ENCODE measurements at places on chromosomes 13 and 19.

GRCh38 chr13:33642374-33643065 lies 175.4 kb upstream of the RFC3 start:
- no peak for DNase-seq

GRCh38 chr13:34357435-34358232 lies 539.7 kb downstream of the RFC3 start:
- DNase-seq: peak; percentile 2

GRCh38 chr19:16915135-16915534 lies 26.3 kb downstream of the F2RL3 start:
- no peak for DNase-seq

GRCh38 chr13:24148414-24149235 lies 11.9 kb upstream of the SPATA13 start:
- peak; percentile 85 for DNase-seq

DNA sequence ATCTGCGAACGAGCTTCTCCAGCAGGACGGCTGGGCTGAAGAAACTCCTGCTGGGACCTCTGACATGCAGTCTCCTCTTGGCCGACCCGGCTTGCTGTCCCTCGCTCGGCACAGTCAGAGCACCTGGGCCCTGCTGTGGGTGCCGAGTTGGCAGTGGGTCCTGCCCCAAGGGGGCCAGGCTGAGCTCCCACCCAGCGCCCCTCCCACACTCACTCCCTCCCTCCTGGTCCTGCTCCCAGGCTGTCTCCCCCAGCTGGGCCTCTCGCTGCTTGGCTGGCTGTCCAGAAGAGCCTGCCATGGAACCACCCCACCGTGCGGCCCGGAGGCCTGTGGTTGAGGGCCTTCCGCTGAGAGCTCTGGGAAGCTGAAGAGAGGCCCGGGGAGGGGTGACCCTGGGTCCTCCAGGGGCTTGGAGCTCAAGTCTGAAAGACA lies 6.0 kb downstream of the AKT2 start:
- DNase-seq: no peak

- no peak for DNase-seq
Observed at GRCh38 chr13:49908637-49909036, 27.5 kb downstream of the SPRYD7 start.

DNA sequence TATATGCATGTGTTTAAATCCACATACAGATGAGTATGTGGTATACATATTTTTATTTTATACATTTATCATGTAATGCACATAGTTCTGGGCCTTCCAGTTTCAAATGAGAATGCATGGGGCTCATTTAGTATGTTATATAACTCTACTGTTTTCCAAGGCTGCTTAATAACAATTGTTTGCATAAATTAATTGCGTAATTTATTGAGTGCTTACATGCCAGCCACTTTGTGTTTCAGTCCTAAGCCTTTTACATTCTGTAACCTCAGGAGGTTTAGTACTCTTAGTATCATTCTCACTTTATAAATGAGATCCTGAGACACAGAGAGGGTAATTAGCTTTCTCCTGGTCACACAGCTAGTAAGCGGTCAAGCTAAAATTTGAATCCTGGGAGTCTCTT lies 16.7 kb upstream of the CACNG8 start:
- DNase-seq: no peak

DNA sequence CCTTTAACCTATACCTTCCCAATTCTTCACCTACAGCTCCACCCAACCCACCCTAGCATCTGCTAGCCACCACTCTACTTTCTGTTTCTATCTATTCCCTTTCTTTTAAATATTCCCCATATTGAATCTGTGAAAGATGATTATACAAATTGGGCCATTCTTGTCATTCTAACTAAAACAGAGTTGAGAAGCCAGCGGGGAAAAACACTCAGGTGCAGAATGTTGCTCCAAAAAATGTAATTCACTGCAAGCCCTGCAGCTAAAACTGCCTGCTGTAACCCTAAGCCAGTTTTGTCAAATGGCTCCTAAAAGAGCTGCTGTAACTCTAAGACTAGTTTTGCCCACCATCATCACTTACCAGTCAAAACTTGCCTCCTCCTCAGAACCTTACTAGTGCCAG lies 1468.6 kb upstream of the MIR17HG start:
- no peak for DNase-seq

- DNase-seq: no peak
Observed at GRCh38 chr13:104809483-104809882, 1726.0 kb downstream of the EFNB2 start.

DNA sequence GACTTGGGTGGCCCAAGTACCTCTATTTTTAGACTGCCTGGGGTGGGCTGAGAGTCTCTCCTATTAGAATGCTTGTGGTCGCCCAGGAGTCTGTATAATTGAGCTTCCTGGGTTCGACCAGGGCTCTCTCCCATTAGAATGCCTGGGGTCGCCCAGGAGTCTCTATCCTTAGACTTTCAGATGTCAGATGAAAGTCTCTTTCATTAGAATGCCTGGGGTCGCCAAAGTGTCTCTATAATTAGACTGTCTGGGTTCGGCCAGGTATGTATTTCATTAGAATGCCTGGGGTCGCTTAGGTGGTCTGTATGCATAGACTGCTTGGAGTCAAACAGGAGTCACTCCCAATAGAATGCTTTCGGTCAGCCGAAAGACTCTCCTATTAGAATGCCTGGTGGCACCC lies 1471.7 kb downstream of the UQCRFS1 start:
- no peak for DNase-seq

DNA sequence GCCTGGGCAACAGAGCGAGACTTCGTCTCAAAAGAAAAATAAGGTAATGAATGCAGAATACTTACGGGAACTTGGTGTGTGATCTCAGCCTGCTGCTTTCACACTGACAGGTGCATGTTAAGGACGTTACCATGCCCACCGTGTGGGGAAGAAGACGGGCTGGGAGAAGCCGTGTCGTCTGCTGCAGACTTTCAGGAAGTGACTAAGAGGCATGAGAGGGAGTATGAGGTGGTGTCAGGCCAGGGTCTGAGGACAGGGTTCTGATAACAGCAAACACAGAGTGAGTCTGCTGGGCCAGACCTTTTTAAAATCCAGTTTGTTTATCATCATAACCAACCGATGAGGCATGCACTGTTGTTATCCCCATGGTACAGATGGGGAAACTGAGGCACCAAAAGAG lies 13.6 kb upstream of the GALP start:
- DNase-seq: no peak
